ENCODE measurements at places on chromosomes 4 and X. TPM values are rescaled to one million over a fixed set of nuclear protein-coding genes. Genes with fewer than 3 reads are reported as not detected.

GRCh38 chrX:110251526-110251925 is 66.4 kb downstream of the AMMECR1 start:
- no peak for DNase-seq

DNA sequence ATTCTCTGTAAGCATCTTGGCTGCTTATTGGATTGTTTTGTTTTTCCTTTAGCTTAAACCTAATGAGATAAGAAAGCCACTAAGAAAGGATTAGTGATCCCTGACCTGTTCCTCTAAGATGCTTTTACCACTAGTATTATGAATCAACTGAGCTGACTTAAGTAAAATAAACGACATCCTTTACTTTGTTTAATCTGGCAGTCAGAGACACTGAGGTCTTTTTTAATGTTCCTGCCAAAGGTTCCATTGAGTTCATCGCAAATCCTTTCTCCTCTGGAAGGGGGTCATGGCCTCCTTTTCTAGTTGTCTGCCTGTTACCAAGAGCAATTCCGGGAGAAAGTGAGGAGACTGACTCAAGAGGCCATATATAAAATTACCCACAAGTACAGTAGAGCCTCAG is 1038.3 kb upstream of the SLIT2 start:
- no peak for DNase-seq

- DNase-seq: no peak
Observed at GRCh38 chr4:183906739-183907651, 1.9 kb downstream of the STOX2 start.

GRCh38 chrX:35292522-35292921 is 349.9 kb downstream of the FAM47B start:
- no peak for DNase-seq

- no peak for DNase-seq
Observed at GRCh38 chrX:148069759-148070503, 88.8 kb downstream of the FMR1NB start.

GRCh38 chrX:135432453-135432852 is 10.7 kb downstream of the SMIM10L2A start:
- DNase-seq: no peak

DNA sequence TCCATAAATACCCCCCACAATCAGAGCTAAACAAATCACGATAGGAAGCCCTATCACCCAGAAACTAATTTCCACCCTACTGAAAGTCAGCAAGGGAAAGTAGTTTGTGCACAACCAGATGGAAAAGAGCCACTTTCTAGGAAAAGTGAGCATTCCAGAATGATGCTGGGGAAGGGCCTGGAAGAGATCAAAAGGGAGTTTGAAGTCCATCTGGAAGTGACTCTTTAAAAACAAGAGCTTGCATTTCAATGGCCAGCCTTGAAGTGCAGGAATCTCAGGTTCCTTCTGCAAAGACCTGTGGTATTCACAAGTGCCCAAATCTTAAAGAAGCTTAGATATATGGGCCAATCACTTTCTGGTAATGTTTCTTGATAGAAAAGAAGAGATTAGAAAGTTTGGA is 97.0 kb upstream of the LDB2 start:
- DNase-seq: no peak

DNA sequence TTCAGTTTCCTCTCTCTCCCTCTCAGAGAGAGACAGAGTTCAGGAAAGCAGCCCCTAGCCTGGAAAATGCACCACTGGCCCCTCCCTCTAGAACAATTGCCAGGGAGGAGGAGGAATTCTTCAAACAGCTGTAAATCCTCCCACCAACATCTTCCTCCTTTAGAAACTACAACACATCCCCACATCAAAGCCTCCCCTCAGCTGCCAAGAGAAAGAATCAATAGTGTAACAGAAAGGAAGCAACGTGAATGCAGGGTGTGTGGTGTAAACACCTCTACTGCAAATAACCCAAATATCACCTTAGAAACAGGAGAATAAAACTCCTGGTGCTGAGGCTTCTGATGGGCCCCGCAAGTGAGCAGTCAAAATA is 249.9 kb upstream of the GATB start:
- DNase-seq: no peak

DNA sequence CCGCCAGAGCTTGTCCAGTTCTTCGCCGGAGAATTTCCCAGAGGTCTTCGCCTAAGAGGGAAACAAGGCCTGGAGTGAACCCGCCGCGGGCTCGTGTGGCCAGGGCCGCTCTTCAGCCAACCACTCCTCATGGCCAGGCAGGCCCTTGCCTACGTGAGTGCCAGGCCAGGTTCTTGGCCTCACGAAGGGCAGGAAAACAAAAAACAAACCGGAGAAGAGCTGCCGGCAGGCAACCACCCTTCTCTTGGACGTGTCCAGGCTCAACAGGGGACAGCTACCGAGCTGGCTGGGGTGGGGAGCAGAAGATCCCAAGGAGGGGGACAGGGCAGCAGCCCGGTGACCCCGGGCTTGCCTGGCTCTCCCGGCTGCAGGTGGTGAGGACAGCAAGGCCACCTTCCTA is 13.3 kb downstream of the LRPAP1 start:
- no peak for DNase-seq

- no peak for DNase-seq
Observed at GRCh38 chrX:111100191-111100590, 4.2 kb downstream of the PAK3 start.

DNA sequence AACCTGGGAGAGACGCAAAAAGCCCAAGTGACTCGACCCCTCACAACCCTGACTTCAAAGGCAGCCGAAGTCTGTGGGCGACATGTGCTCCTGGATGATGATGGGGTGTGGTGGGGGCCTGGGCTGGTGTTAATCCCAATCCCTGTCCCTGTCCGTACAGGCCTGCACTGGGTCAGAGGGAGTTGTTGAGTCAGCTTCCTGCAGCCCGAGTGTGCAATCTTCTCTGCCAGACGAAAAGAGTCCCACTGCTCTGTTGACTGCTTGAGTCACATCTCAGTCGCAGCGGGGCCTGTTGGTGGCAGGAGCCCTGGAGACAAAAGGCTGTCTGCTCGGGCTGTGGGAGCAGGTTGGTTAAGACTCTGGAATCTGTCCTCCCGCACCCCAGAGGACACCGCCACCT is 10.3 kb downstream of the FAM3A start:
- no peak for DNase-seq

- DNase-seq: no peak
Observed at GRCh38 chr4:99099311-99099710, 10.7 kb upstream of the ADH5 start.

- DNase-seq: no peak
Observed at GRCh38 chr4:137534516-137534915, 2.2 kb upstream of the PCDH18 start.

DNA sequence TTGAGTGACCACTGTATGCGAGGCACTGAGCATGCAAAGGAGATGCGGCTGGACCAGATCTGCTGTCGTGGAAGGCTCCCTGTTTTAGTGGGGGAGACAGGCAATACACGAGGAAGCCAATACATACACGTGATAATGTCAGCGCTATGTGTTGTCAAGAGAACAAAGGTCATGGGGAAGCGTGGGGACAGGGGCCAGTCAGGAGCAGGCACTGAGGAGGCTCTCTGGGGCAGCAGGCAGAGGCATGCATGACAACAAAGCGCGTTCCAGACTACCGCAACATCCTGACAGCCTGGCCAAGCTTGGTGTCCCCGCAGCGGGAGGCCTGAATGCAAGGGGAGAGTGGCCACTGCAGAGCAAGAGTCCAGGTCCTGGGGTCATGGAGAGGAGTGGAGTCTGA is 61.9 kb downstream of the DCTD start:
- no peak for DNase-seq

DNA sequence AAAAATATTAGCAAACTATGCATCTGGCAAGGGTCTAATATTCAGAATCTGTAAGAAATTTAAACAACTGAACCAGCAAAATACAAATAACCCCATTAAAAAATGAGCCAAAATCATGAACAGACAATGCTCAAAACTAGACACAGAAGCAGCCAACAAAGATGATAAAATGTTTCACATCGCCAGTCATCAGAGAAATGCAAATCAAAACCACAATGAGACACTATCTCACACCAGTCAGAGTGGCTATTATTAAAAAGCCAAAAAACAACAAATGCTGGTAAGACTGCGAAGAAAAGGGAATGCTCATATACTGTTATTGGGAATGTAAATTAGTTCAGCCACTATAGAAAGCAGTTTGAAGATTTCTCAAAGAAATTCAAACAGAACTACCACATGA is 201.3 kb upstream of the CPEB2 start:
- no peak for DNase-seq

- no peak for DNase-seq
Observed at GRCh38 chr4:182748949-182749348, 168.2 kb downstream of the DCTD start.

DNA sequence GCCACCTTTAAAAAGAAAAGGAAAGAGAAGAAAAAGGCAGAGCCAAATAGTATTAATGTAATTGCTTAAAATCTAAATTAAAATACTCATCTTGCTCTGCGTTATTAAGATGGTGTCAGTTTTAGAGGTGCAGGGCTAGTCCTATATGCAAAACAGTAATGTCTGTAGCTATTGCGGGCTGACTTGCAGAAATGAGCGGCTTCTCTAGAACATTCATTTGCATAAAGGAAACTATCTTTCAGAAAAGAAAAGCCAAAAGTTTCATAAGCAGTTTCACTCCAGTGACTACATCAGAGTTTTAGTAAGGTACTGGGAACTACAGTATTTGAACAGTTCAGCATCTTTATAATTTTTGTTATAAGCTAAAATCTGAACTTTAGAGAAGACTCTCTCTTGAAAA is 6.0 kb downstream of the SMAD1 start:
- no peak for DNase-seq

- no peak for DNase-seq
Observed at GRCh38 chrX:9902656-9903055, 64.5 kb upstream of the CLDN34 start.

DNA sequence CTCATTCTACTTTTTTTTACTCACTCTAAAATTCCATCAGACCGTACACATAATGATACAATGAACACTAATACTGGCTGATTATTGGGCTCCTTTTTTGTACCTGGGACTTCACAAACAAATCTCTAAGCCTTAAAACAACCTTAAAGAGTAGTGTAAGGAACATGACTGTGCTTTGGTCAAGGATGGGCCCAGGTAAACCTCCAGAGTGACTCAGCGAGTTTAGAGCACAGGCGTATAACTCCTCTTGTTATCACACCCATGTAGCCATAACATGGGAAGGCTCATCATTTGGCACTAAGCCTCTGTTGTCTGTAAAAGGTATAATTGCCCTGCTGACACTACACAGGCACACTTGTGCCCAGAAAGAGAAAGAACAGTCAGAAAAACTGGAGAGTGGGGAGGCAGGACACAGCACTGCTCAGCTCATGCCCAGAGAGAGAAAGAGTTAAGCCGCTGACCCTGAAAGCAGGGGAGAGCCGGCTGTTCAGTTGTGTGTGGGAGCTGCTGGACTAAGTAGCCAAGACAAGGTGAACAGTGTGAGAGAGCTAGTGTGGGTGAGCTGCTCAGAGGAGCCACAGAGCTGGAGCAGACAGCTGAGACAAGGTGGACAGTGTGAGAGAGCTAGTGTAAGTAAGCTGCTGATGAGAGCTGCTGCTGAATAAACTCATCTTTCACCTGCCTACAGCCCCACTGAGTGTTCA is 319.6 kb upstream of the BMP3 start:
- no peak for DNase-seq

- DNase-seq: no peak
Observed at GRCh38 chrX:32408389-32408788, 803.0 kb downstream of the DMD start.

DNA sequence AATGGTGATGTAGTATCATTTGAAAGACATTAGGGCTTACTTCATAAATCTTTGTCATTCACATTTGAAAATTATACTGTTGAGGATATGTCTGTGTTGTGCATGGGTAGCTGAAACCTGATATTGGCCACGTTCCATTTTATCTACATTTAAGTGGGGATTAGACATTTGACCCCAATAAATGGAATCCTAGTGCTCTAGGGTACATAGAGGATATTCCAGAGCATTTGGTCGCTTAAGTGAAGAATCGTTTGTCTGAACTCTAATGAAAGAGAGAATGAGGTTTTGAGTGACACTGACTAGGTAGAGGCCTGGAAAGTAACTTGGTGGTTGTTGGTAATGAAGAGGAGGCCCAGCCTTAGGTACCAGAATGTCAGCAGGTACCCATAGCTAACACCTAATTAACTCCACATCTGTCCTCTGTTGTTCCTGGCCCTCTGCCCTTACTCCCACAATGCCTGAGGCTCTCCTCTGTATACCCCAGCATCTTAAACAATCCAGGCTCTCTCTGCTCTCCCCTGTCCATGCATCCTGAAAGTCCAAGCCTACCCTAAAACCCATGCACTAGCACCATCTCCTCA is 299.5 kb upstream of the KLF3 start:
- DNase-seq: no peak

GRCh38 chrX:39618178-39618577 is 479.6 kb downstream of the BCOR start:
- DNase-seq: no peak

GRCh38 chr4:144670776-144671175 is 24.8 kb downstream of the HHIP start:
- no peak for DNase-seq

GRCh38 chr4:3708103-3708510 is 58.1 kb upstream of the ADRA2C start:
- no peak for DNase-seq

- no peak for DNase-seq
Observed at GRCh38 chrX:53001958-53002357, 43.6 kb upstream of the FAM156A start.

- no peak for DNase-seq
Observed at GRCh38 chr4:159925770-159926169, 822.9 kb downstream of the RAPGEF2 start.

DNA sequence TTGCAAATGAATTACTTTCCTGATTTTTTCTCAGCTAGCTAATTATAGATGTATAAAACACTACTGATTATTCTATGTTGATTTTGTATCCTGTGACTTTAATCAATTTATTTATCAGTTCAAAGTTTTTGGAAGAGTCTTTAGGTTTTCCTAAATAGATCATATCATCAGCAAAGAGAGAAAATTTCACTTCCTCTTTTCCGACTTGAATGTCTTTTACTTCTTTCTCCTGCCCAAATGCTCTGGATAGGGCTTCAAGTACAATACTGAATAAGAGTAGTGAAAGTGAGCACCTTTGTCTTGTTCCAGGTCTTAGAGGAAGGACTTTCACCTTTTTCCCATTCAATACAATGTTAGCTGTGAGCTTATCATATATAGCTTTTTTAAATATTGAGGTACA is 417.9 kb downstream of the PDGFC start:
- DNase-seq: no peak

The SH2D1A gene
- 0.30 TPM for total RNA-seq

The BTC gene
- 0.25 TPM for total RNA-seq

The GPRASP2 gene
- 14.5 TPM for total RNA-seq

The MAB21L2 gene
- 0.11 TPM for total RNA-seq

The STK32B gene
- total RNA-seq: 0.55 TPM

The MAGEA2B gene
- total RNA-seq: not detected

The SSX1 gene
- total RNA-seq: not detected

The CYSLTR1 gene
- 1.2 TPM for total RNA-seq

The LONRF3 gene
- 0.93 TPM for total RNA-seq

The ARHGAP4 gene
- total RNA-seq: 10.0 TPM

The DUSP21 gene
- not detected for total RNA-seq

The GPAT3 gene
- total RNA-seq: 44.2 TPM

The GATB gene
- 102 TPM for total RNA-seq

The IL13RA2 gene
- not detected for total RNA-seq

The HSFX2 gene
- not detected for total RNA-seq

The GLRA2 gene
- not detected for total RNA-seq

The TMEM271 gene
- not detected for total RNA-seq

The SOD3 gene
- 64.2 TPM for total RNA-seq

Measured in left ventricle myocardium inferior (tissue), 1 donor.